ENCODE measurements at places on chromosomes 7 and 10.

- no peak for DNase-seq
Observed at GRCh38 chr10:30357806-30358205, 8.7 kb upstream of the MTPAP start.

- DNase-seq, result peak; percentile 36
Observed at GRCh38 chr10:112307358-112308124, 24.3 kb downstream of the TECTB start.

DNA sequence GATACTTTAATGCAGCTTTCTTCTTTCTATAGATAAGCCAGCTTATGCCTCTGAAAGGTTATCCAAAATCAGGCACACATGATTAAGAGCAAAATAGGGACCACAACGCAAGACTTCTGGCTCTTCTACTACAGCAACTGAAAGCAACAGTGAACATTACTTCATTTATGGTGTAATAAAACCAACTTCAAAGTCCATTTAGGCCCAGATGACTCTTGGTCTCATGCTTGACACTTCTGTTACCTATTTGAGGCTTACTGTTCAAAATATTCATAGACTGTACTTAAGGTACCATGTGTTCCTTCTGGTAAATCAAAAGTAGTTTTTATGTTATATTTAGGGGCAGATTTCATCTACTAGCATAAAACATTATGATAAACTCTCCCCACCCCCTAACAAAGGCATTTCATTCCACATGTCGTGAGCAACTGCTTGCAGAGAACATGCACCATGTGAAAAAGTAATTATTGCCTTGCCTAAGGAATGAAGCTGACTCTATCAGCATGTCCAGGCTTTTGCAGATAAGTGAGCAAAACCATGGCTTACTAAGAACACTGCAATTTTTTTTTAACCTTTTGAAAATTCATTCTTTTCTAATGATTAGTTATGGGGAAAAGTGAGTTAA is 154.9 kb upstream of the ITGB1 start:
- DNase-seq, result peak; percentile 67

GRCh38 chr7:54860003-54860775 is 101.2 kb upstream of the SEC61G start:
- peak; percentile 64 for DNase-seq

- DNase-seq, result no peak
Observed at GRCh38 chr7:149707448-149707886, 65.9 kb downstream of the ZNF467 start.

DNA sequence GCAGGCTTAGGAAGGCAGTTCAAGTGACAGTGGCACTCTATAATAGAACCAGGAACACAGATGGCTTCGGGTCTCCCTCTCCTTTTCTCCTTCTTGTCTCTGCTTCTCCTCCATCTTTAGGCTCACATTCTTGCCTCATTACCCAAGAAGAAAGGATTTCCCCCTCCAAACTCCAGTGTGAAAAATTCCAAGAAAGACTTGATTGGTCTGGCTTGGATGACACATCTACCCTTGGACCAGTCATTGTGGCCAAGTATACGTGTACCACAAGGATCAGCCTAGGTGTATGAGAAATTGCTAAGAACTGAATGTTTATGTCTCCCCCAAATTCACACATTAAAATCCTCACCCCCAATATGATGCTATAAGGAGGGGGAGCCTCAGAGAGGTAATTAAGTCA is 53.9 kb downstream of the PRTFDC1 start:
- DNase-seq, result no peak

DNA sequence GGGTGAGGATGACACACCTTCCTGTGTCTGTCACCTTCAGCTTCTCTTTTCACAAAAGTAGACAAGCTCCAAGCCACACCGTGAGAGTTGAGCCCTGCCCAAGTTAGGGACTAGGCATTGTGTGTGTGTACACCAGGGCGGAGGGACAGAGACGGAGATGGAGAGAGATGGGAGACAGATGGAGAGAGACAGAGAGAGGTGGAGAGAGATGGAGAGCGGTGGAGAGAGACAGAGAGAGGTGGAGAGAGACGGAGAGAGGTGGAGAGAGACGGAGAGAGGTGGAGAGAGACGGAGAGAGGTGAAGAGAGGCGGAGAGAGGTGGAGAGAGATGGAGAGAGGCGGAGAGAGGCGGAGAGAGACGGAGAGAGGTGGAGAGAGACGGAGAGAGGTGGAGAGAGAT is 207.0 kb downstream of the DNAJB6 start:
- DNase-seq, result no peak

DNA sequence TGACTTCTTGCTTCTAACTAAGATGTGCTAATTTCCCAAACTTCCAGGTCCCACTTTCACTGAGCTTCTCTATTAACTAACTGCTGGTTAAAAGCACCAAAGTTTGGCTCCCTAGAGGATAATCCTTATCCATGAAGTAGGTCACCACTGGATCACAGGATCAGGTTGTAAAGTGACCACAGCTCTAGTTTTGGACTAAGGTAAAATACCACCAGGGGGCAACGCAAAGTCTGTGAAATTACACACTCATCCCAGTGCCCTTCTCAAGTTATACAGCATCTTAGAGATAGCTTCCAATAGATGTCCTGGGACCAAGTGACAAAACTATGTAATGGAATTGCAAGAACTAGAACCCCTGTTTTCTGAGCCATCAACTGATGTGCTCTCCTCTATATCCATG is 116.4 kb upstream of the ASAH2 start:
- peak; percentile 16 for DNase-seq

DNA sequence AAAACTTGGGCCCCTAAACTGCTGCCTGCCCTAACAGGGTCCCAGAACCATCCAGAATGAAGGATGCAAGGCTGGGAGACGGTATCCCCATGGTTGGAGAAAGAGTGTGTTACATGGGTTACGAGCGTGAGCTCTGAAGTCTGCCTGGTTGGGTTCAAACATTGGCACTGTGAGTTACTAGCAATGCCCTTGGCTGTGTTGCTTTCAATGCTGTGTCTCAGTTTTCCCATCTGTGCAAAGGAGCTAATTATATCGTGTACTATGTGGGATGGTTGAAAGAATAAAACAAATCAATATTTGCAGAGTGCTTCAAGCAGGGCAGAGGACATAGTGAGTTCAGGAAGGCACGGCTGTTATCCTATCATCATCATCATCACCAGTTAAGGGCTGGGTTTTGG is 114.7 kb downstream of the ZMIZ1 start:
- no peak for DNase-seq

DNA sequence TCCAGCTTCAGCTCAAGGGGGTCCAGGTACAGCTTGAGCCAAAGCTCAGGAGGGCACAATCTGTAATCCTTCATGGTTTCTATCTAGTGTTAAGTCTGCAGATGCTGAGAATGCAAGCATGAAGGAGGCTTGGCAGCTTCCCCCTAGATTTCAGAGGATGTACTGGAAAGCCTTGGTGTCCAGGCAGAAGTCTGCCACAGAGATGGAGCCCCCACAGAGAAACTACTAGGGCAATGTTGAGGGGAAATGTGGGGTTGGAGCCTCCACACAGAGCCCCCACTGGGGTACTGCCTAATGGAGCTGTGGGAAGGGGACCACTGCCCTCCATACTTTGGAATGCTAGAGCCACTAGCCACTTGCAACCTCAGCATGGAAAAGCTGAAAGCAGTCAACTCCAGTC is 11.4 kb downstream of the ZNF25 start:
- no peak for DNase-seq

GRCh38 chr10:111085690-111086353 is 9.0 kb downstream of the ADRA2A start:
- DNase-seq, result no peak

DNA sequence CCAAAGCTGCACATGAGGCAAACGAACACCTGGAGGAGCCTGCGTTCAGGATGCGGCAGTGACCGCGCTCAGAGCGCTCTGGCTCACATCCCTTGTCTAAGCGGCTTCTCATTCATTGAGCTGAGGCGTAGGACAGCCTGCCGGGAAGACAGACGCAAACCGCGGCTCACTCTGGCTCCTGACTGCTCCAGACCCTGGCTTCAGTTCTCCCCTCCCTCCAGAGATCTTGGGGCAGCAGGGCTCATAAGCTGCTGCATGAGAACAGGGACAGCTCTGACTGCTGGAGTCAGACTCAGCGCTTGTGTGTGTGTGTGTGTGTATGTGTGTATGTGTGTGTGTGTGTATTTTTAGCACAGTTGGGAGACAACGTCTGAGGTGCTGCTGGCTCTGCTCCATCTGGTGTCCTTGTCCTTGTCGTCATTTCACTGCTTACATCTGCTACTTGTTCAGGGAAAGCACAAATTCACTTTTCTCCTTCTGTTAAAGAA is 15.8 kb upstream of the LYZL2 start:
- DNase-seq, result peak; percentile 61

DNA sequence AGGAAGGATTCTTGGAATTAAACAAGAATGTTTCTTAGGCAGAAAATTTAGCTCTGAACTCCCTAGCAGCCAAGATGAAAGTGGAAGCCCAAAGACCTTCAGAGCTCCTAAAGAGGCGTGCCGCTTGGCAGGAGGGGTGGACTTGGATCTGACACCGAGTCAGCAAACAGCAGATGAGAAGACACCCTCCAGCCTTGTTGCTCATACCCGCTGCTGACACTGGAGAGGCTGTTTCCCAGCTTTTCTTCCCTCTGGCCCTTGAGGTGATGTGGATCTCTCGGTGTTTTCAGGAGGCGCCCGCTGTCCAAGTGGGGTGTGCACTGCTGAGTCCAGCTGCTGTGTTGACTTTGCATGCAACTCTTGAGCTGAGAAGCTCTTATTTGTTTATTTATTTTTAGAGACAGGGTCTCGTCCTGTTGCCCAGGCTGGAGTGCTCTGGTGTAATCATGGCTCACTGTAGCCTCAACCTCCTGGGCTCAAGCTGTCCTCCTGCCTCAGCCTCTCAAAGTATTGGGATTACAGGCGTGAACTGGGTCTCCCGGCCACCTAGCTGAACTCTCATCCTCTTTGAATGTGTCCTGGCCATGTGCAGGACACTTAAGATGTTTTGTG is 21.5 kb downstream of the SLC18A2 start:
- DNase-seq, result no peak

- DNase-seq, result no peak
Observed at GRCh38 chr7:95997632-95998031, 225.3 kb downstream of the DYNC1I1 start.

DNA sequence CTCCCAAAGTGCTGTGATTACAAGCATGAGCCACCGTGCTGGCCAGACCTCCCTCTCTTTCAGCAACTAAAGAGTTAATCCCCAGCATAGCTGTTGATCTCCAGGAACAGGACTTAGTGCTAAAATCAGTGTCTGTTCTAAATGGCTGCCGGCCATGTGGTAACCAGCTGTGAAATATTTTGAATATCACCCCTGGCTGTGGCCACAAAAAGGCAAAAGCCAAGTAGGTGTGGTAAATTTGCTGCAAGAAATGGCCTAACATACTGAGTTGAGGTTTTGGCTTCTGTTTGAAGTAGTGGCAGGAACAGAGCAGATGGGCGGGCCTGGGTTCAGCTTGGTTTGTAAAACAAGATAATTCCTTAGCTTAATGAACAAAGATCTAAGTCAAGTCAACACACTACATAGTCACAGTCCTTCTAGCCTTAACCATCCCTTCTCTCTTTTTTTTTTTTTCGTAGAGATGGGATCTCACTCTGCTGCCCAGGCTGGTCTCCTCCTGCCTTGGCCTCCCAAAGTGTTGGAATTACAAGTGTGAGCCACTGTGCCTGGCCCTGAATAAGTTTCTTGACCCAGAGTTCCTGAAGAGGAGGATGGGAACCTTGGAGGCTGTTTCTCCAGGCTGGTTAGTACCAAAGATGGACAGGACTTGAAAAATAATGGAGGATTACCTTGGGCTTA is 22.7 kb upstream of the AGFG2 start:
- peak; percentile 88 for DNase-seq

DNA sequence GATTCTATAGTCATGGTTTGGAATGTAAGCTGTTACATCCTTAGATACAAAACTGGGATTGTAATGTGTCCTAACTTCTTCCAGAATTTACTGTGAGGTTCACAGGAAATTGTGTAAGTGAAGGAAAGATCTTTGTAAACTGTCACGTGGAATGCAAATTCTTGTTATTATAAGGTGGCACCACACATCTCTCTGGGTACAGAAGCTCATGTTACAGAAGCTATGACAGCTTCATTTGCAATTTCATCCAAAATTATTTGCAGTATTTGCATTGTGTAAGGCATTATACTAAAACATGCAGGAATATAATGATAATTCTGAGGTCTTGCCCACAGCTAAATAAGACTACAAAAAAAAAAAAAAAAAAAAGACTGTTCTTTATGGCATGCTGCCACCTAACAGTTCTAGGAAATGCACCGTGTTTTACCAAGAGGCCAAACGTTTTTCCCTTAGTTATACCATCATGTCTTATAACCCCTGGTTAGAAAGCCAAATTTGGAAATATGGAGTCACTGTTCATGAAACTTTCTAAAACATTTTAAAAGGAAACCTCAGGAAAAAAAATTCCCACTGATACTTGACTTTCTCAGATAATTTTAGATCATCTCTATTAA is 17.6 kb downstream of the MINDY3 start:
- peak; percentile 8 for DNase-seq

Data from foreskin fibroblast (primary cell).